ENCODE measurements at places on chromosomes 1 and 21.

DNA sequence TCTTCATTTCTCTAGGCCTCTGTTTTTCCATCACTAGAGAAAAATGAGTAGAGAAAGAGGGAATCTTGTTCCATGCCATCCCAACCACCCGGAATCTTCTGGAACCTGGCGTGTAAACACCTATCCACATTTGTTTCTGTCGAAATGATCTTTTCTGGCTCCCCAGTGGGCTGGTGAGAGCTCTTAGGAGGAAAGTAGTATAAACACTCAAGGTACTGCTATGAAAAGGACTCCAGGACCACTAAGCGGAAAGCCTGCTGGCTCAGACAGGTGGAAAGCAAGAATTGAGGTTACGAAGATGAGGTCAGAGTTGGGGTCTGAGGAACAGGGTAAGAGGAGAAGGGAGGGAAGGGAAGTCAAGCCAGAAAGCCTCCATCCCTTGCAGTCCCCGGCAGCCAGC lies 90.8 kb downstream of the PLXNA2 start:
- DNase-seq = no peak

GRCh38 chr1:47574451-47575165 lies 136.8 kb downstream of the FOXD2 start:
- DNase-seq = no peak

DNA sequence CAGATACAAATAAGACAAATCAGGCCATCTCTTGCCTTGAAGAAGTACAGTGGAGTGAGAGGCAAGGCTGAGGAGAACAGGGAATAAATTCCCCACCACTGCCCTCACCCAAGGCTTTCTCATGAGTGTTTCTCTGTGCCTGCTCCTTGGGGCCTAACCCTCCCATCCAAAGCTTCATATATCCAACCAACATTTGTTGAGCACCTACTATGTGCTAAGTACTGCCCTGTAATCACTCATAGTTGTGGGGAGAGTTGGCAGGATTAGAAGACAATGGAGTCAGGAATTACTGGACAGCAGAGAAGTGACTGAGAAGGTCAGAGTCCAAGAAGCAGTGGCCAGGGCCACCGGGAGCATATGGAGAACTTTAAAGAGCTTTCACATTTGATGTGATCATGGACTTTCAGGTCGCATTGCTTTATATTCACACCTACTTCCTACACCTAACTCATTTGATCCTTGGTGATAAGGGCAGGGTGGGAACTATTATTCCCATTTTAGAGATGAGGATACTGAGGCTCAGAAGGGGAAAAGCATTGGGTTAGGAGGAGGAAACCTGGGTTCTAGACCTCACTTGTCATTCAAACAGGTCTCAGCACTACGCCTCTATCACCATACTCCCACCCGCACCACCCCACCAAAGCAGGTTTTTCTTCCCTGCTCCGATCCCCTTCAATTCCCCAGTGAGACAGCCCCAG lies 6.4 kb downstream of the PLEKHA6 start:
- no peak for DNase-seq

DNA sequence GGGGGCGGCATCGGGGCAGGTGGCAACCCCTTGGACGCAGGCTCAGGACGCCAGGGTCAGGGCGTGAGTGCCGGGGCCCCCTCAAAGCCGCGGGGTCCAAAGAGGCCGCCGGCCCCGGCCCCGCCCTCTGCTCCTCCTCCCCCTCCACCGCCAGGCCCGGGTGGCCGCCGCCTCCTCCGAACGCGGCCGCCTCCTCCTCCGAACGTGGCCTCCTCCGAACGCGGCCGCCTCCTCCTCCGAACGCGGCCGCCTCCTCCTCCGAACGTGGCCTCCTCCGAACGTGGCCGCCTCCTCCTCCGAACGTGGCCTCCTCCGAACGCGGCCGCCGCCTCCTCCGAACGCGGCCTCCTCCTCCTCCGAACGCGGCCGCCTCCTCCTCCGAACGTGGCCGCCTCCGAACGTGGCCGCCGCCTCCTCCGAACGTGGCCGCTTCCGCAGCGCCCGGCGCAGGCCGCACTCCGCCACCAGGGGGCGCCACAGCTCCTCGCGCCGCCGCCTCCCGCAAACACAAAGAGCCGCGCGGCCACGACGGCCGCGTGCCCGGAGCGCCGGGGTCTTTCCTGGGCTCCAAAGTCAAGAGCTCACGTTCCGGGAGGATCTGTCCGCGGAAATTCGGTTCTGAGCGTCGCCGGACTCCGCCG lies 19.3 kb upstream of the SAMD11 start:
- DNase-seq = no peak

- no peak for DNase-seq
Measured at GRCh38 chr1:230708631-230709580, 5.0 kb downstream of the AGT start.

- DNase-seq = no peak
Measured at GRCh38 chr1:110210604-110211495, 736 bp downstream of the KCNC4 start.

- no peak for DNase-seq
Measured at GRCh38 chr1:108050911-108051629, 86.1 kb upstream of the VAV3 start.

- DNase-seq = no peak
Measured at GRCh38 chr1:118145721-118146120, 39.3 kb downstream of the SPAG17 start.

DNA sequence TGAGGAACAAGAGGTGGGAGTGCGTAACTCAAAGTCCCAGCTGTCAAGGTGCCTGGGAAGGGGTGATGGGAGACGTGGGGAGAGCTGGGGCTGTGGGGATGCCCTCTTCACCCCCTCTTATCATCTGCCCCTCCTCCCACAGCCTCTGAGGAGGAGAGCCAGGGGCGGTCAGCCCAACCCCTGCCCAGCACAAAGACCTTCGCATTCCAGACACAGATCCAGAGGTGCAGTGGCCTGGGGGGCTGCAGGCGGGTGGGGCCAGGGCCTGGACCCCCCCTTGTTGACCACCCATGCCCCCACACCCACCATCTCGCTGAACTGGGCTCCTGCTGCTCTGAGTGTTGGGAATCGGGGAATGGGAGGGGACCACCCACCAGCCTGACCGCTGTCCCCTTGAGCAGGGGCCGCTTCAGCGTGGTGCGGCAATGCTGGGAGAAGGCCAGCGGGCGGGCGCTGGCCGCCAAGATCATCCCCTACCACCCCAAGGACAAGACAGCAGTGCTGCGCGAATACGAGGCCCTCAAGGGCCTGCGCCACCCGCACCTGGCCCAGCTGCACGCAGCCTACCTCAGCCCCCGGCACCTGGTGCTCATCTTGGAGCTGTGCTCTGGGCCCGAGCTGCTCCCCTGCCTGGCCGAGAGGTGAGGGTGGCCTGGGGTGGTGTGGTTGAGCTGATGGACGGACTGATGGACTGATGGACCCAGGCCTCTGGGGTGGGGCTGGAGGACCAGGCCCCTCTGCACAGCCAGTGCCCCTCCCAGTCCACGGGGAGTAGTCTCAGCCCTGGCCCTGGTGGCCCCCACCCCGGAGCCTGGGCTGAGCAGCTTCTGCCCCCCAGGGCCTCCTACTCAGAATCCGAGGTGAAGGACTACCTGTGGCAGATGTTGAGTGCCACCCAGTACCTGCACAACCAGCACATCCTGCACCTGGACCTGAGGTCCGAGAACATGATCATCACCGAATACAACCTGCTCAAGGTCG lies 29.7 kb downstream of the TRIM11 start:
- no peak for DNase-seq

- DNase-seq = no peak
Measured at GRCh38 chr1:172907834-172908326, 142.9 kb downstream of the TNFSF18 start.

DNA sequence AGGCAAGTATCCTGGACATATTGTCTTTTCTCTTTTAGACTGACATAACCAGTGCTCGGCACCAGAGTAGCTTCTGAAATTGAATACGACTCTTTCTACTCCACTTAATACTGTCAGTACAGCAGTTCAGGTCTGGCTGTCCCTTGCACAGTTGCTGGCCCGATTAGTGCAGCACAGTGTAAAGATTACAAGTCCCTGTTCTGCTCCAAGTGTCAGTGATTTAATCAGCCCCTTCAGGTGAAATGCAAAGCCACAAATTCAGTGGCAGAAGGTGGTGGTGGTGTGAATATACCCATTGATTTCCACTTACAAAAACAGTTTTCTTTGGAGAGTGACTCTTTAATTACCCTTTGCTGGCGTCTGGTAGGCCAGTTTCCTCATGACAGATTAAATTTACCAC lies 545.4 kb downstream of the ADGRL2 start:
- DNase-seq = no peak

DNA sequence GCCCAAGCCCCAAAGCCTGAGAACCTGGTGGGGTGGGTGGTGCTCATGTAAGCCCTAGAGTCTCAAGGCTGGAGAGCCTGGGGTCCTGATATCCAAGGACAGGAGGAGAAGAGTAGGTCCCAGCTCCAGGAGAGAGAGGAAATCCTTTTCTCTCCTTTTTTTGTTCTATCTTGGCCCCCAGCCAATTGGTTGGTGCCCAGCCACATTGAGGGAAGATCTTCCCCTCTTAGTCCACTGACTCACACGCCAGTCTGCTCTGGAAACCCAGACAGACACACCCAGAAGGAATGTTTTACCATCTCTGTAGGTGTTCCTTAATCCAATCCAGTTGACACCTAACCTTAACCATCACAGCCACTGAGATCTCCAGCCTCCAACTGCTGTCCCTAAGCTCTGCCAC lies 16.2 kb upstream of the LIN9 start:
- no peak for DNase-seq

GRCh38 chr21:43318841-43319781 lies 107.8 kb downstream of the SIK1 start:
- DNase-seq = no peak

GRCh38 chr1:97909266-97909665 lies 11.6 kb downstream of the DPYD start:
- DNase-seq = no peak

DNA sequence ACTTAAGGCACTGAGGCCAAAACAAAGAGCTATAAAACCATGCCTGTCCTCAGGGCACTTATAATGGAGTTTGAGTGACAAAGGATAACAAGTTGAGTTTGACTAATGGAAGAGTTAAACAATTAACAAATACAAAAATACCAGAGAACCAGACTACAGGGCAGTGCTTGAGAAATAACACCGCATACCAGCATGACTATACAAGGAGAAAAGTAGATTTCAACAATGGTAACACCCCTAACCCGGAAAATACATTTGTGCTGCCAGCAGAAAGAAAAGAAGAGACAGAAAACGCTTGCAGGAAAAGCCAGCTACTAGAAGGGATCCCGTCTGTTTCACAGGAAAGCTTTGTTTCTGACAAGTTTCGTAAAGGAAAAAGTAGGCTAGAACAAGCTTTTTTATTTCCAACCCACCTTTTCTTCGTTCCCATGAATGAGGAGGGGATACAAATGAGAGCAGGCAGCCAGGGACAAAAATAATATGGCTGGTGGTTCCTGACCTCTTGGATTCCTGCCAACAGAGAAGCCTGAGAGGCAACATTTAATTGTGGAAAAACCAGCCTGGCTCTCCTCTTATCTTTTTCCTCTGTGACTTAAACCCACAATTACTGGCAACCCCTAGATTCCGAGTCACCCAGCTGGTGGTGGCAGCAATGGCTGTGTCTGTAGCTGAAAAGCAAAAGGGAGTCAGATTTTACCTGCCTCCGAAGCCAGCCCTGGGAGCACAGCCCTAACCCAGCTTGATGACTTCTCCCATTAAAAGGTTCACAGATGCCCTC lies 56.5 kb downstream of the WLS start:
- no peak for DNase-seq

DNA sequence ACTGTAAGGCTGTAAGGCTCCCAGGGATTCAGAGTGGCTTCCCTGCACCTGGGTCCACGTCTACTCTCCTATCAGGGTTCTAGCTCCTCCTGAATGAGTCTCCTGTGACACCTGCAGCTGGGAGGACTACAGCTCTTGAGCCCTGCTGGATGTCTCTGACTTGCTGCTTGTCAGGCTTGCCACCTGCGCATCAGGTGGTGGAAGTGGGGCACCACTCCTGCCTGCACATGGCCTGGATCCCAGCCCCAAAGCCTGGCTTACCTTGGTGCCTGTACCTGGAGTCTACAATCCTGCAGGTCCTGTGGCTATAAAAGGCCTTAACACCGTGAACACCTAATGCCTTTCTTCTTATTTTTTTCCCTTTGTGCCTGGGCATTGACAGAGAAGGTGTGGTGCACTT lies 82.2 kb downstream of the FAM78B start:
- no peak for DNase-seq

- no peak for DNase-seq
Measured at GRCh38 chr1:57422271-57423134, 1.4 kb downstream of the DAB1 start.

DNA sequence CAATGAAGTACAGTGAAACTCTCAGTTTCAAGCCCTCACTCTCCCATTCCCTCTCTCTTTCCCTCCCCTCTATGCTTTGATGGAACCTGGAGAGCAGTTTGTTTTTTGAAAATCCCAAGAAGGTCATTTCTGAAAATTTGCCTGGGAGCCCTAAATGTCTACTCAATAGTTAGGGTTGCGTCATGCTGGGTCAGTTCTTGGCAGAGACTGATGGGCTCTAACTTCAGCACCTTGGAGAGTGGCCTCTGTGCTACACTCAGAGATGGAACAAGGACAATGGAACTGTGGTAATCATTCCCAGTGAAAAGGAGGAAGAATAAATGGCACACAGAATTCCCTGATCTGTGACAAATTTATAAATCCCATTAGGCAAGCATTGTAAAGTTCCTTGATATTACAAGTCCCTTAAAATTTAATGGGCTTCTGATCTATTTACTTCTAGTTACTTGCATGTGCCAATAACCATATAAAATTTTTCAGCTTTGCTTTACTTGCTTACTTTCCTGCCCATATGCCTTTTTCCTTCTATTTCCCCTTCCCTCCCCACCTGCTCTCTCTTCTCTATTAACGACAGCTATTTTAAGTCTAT lies 182.9 kb upstream of the KCND3 start:
- DNase-seq = no peak

DNA sequence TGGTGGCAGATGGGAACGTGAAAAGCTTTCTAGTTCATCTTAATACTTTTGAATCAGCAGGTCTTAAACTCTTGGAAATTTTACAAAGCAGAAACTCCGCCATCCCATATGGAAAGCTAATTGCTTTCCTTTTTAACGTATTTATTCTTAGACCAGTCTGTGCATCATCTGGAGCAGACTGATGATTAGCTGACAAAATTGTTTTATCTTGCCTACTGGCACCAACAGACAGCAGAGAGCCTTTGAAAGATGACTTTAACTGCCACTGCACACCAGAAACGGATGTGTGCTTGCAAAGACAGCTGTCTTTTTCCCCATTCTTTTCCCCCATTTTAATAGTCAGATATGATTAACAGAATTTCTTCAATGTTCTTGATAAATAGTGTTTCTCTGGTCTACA lies 97.0 kb downstream of the PLD5 start:
- no peak for DNase-seq

- no peak for DNase-seq
Measured at GRCh38 chr1:166088572-166088955, 78.2 kb downstream of the FAM78B start.
